ENCODE measurements at places on chromosomes 4 and X.
A peak's percentile ranks its signal among the peaks of the same experiment; 100 is the strongest.

GRCh38 chr4:186772936-186773487, 49.4 kb upstream of the FAT1 start:
- DNase-seq, result no peak

GRCh38 chr4:134540588-134540987, 339.0 kb upstream of the PABPC4L start:
- no peak for DNase-seq

DNA sequence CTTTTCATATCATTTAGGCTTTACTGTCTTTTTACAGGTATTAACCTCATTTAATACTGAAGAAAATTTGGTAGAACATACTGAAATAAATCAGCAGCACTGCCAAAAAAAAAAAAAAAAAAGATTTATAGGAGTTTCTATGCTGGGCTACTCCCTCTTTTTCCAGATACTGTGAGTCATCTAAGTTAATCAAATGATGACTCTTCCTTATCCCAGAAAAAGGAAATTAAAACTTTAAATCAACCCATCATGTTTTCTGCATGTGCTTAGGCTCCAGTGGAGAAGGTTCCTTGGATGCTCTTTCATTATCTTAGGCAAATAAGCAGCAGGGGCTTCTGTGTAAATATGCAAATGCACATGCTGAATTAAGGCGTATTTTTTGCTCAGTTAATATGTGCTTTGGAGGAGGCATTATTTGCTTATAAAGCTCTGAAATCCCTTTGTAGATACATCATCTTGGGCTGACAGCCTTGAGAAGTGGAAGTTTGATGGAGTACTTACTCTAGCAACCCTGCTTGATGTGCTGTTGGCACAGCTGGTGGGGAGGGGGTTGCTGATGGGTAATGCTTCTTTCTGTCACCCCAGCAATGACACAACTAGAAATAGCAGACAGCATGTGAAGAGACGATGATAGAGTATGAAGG, 136.1 kb downstream of the C4orf33 start:
- DNase-seq, result peak; percentile 6

- DNase-seq, result peak; percentile 91
Observed at GRCh38 chr4:1712216-1713002, at the start of gene SLBP. TSS of gene SLBP (minus strand) at chr4:1712319. CDS start at chr4:1712188, 131 bp downstream.

GRCh38 chr4:45370408-45370807, 644.1 kb upstream of the GNPDA2 start:
- no peak for DNase-seq

DNA sequence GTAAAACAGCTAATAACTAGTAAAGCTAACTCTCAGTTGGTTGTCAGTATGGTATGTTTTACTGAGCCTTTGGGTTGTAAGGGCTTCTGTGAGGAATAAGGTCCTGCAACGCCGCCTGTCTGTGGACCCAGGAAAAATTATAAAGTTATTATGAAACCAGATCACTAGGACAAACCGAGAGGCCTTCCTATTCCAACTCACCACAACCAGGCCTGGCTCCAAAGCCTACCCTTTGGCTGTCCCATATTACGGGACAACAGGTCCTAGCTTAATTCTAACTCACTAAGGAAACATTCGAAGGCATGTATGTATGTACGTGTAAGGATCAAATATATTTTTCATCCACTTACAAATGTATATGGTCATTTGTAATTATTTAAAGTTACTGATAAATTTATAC, 1.4 kb downstream of the ANKRD17 start:
- DNase-seq, result peak; percentile 85

DNA sequence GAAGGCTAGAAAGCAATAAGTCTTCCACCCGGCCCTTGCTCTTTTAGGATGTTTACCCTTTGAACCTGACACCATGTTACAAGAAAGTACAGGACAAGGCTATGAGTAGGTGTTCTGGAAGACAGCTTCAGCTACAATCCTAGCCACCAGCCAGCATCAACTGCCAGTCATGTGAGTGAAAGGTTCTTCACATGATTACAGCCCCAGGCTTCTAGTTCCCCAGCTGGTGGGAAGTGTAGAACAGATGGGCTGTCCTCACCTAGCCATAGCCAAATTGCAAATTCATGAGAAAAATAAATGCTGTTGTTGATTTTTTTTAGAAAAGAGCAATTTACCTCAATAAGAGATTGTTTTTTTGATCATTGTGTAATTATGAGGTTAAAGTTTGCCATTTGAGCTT, 60.8 kb downstream of the GRXCR1 start:
- DNase-seq, result no peak

GRCh38 chr4:45663003-45663402, 460.9 kb downstream of the GABRG1 start:
- peak; percentile 48 for DNase-seq

DNA sequence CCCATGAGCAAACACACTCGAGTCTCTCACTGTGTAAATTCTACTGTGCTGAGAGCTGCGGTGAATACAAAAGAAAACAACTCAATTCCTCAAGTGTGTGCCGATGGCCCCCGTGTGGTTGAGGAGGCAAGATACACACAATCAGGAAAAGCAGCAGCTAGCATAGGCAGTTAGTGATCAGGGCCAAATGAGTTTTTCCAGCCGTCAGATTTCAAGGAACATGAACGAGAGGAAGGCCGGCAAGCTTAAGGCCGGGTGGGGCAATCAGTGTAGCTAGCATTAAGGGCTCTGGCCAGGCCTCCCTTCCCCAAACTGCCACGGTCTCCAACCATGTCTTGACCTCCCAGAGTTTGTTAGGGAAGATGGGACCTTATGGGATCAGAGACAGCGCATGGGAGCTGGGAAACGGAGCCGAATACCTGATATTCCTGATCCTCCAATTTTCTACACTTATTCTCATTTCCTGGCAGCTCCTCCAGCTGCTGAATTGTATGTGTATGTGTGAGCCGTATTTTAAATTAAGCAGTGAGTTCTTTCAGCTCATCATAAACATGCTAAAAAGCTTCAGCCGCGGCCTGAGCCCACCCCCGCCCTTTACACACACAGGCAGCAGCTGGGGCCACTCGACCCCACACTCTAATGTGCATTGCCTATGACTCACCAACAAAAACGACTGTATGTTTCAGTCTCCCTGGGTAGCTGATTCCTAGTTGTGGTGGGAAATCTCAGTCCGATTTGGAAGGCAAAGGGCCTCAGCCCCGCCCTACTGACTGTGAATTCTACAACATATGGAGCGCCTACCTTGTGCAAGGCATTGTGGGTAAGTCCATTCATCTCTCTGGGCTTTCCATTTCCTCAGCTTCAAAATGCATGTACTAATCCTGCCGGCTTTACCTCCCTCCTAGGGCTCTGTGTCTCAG, 59.9 kb downstream of the RTL9 start:
- DNase-seq, result peak; percentile 81

DNA sequence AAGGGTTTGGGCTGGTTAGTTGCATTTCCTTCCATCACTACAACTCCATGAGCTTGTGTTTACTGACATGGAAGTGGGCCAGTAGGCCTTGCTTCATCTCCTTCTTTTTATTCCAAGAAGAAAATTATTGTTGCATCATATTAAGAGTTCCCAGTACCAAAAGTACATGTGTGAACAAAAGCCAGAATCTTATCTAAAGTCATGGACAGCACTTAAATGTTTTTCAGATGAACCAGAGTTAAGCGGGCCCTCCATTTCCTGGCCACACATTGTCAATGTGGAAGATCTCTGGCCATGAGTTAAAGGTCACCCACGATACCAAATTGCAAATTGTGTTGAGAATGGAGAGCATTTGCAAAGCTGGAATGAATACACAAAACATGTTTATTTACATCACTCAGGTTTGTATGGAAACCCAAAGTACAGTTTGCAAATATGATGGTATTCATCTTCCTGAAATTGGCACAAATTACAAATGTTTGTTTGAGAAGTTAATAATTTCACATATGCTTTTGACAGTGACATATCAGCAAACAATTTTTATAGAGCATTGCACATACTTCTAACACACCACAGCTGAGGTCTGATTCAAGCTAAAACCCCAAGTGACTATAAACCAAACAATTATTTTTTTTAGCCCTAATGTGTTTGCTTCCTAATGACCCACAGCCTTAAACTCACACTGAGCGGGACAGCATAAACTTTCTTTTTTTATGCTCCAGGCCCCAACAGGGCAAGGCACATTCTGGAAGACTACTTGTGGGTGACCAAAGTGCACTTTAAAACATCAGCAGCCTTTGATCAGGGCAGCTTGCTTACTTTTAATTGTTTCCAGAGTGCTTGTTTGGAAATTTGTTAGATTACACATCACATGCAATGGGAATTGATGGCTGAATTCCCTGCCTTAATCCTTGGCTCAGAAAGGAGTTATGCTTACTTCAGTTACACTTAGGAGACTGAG, 502.9 kb upstream of the SLIT2 start:
- peak; percentile 68 for DNase-seq

DNA sequence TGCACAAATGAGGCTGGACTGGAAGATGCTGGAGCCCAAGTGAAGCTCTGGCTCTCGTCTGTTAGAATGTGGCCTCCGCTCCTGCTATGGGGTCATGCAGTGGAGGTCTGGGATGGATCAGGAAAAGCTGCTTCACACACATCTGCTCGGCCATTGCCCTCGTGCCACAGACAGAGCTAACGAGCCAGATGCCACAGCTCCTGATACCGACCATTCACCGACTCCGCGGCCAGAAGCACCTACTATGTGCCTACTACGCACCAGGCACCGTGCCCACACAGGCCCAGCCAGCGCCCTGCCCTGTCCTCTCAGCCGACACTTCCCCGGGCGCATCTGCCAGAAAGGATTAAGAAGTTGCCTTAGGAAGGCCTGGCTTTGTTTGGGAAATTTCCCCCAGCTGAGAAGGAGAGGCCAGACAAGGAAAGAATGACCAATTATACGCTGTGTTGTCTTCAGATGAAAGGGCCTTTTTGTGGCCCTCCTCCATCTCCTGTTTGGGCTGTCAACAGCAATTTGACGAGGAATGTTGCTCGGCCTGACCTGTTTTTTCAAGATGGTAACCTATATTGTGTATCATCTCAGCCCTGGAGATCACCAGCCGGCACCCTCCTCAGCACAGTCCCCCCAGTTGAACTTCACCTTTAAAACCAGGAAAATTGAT, 34.3 kb downstream of the HMX1 start:
- no peak for DNase-seq

GRCh38 chrX:107549504-107549903, 78.8 kb upstream of the PRPS1 start:
- DNase-seq, result no peak

GRCh38 chr4:113584407-113585150, 177.0 kb downstream of the CAMK2D start:
- DNase-seq, result peak; percentile 90

DNA sequence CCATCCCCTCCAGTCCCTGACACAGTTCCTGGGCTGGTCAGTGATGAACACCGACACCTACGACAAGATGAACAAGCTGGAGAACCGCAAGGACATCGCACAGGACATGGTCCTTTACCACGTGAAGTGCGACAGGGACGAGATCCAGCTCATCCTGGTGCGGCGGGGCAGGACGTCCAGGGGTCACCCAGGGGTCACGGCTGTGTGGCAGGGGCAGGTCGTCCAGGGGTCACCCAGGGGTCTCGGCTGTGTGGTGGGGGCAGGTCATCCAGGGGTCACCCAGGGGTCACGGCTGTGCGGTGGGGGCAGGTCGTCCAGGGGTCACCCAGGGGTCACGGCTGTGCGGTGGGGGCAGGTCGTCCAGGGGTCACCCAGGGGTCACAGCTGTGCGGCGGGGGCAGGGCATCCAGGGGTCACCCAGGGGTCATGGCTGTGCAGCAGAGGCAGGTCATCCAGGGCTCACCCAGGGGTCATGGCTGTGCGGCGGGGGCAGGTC, 16.7 kb downstream of the ATP5ME start:
- DNase-seq, result no peak

DNA sequence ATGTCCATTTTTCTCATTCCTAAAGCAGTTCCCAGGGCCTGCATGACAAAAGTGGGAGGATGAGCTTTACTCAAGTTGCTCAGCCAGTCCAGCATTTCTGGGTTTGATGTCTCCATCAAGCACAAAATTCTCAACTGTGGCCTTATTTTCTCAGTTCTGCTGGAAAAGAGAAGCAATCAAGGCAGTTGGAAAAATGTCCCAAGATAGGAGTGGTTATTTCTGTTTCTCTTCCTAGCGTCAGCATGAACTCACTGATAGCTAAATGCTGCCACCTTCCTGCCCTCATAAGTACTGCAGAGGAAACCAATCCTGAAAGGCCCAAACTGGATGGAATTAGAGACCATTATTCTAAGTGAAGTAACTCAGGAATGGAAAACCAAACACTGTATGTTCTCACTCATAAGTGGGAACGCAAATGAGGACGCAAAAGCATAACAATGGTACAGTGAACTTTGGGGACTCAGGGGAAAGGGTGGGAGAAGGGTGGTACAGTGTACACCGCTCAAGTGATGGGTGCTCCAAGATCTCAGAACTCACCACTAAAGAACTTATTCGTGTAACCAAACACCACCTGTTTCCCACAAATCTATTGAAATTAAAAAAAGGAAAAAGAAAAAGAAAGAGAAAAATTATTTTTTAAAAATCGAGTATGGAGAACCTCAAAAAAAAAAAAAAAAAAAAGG, 29.6 kb downstream of the ADH7 start:
- peak; percentile 78 for DNase-seq

- DNase-seq, result peak; percentile 37
Observed at GRCh38 chr4:48899950-48900349, 6.6 kb downstream of the OCIAD2 start.

GRCh38 chrX:9207142-9207541, 173.2 kb upstream of the FAM9B start:
- no peak for DNase-seq

GRCh38 chr4:159071178-159071968, 31.5 kb upstream of the RAPGEF2 start:
- peak; percentile 74 for DNase-seq

DNA sequence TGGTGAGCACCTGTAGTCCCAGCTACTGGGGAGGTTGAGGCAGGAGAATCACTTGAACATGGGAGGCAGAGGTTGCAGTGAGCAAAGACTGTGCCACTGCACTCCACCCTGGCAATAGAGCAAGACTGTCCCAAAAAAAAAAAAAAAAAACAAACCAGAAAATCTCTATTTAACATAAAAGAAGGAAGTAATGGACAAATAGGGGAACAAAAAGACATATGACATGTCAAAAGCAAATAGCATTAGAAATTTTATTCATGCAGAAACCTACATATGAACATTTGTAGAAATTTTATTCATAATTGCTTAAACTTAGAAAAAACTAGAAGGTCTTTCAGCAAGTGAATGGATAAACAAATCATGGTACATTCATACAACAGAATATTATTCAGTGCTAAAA, 97.1 kb upstream of the SH3RF1 start:
- DNase-seq, result no peak

DNA sequence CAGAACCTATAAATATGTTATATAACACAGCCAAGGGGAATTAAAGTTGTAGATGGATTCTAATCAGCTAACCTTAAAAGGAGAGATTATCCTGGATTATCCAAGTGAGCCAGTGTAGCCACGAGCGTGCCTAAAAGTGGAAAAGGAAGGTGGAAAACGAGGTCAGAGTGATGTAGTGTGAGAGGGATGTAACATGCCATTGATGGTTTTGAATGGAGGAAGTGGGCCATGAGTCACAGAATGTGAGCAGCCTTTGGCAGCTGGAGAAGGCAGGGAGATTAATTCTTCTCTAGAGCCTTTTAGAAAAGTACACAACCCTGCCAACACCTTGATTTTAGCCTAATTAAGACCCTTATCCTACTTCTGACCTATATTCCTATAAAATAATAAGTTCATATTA, 149.1 kb downstream of the SLC39A8 start:
- peak; percentile 1 for DNase-seq

- DNase-seq, result no peak
Observed at GRCh38 chr4:5826437-5827107, 66.3 kb downstream of the CRMP1 start.

Data from fibroblast of skin of scalp (primary cell).